MCF 10A (cell line): ENCODE measurements at places on chromosomes 5 and 9.
A peak's percentile ranks its signal among the peaks of the same experiment; 100 is the strongest.

GRCh38 chr9:137461663-137462395 is 2.7 kb upstream of the NSMF start:
- no peaks in the 10 kb centered on the region for H3K4me1 ChIP-seq
- no peak overlapping the region for H3K4me3 ChIP-seq
- H3K27ac ChIP-seq: no peak overlapping the region
- no peaks in the 10 kb centered on the region for H3K36me3 ChIP-seq

DNA sequence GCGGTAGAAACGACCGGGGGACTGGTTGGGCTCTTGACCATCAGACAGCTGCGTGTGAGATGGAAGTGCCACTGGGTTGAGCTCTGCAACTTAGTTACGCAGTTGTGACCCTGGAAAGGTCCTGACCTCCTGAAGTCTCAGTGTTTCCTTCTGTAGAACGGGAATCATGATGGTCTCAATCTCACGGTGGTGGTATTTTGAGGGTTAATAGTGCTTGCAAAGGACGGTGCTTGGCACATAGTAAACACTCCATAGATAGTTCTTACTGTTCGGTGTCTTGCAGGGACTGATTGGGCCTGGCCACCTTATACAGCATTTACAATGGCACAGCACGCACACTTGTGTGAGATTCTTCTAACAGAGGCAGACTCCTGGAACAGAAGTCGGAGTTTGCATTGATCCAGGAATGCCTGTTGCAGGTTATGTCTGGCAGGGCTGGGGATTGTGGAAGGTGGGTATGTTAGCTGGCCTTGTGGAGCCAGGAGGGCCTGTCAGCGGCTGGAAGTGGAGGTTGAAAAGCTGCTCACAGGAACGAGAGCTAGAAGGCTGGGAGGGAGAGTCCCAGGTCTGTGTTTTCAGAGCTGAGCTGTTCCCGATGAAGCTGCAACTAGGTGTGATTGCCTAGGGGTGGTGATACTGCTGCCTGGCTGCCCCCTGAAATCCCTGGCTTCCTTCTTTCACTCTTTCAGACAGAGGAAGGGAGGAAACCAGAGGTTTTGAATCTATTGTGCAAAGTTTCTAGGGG is 962 bp upstream of the TXN start:
- H3K27me3 ChIP-seq: no peaks in the 10 kb centered on the region
- peak overlapping the region; percentile 91 for H3K4me3 ChIP-seq
- H3K4me1 ChIP-seq: peaks cover 40% of the 10 kb centered on the region
- peak; percentile 32 for DNase-seq
- H3K27ac ChIP-seq: peak overlapping the region; percentile 92
- peaks cover 16% of the 10 kb centered on the region for H3K36me3 ChIP-seq

DNA sequence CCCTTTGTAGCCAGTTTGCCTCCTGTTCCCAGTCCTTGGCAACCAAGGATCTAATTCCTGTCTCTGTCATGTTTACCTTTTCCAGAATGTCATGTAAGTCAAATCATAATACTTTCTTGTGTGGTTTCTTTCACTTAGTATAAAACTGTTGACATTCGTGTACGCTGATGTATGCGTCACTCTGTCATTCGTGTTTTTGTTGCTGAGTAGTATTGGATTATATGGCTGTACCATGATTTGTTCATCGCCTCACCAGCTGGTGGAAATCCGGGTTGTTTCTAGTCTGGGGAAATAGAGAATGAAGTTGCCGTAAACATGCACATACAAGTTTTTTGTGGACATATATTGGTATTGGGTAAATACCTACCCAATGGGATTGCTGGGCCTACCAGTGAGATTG is 97.4 kb downstream of the ANGPTL2 start:
- H3K4me1 ChIP-seq: peaks cover 9% of the 10 kb centered on the region
- no peak overlapping the region for H3K4me3 ChIP-seq
- no peaks in the 10 kb centered on the region for H3K27me3 ChIP-seq
- H3K27ac ChIP-seq: no peak overlapping the region
- no peaks in the 10 kb centered on the region for H3K36me3 ChIP-seq

DNA sequence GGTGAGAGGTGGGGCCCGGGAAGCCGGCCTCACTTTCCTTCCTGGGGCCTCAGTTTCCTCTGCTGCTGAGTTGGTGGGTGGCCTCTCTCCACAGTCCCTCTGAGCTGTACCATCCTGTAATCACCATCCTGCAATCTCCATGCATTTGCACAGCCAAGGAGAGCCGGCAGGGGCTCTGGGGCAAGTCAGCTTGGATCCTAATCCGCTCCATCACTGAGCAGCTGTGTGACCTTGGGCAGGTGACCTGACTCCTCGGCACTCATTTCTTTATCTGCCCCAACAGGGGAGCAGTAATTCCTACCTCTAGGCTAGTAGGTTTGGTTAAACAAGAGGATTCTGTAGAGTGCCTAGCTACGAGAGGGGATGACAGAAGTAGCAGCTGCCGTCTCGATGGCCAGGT is 88.2 kb upstream of the ZNF618 start:
- peaks cover 31% of the 10 kb centered on the region for H3K27me3 ChIP-seq
- H3K36me3 ChIP-seq: no peaks in the 10 kb centered on the region
- no peak for DNase-seq
- H3K4me1 ChIP-seq: no peaks in the 10 kb centered on the region
- H3K4me3 ChIP-seq: no peak overlapping the region

GRCh38 chr9:99004717-99005460 is 61.2 kb downstream of the COL15A1 start:
- DNase-seq: no peak
- H3K4me1 ChIP-seq: no peaks in the 10 kb centered on the region
- H3K36me3 ChIP-seq: no peaks in the 10 kb centered on the region
- H3K27me3 ChIP-seq: peaks cover 32% of the 10 kb centered on the region

GRCh38 chr9:3858961-3859360 is 333.2 kb upstream of the RFX3 start:
- H3K27ac ChIP-seq: no peak overlapping the region
- H3K36me3 ChIP-seq: peaks cover 5% of the 10 kb centered on the region
- peaks cover 22% of the 10 kb centered on the region for H3K4me1 ChIP-seq
- DNase-seq: peak; percentile 40

DNA sequence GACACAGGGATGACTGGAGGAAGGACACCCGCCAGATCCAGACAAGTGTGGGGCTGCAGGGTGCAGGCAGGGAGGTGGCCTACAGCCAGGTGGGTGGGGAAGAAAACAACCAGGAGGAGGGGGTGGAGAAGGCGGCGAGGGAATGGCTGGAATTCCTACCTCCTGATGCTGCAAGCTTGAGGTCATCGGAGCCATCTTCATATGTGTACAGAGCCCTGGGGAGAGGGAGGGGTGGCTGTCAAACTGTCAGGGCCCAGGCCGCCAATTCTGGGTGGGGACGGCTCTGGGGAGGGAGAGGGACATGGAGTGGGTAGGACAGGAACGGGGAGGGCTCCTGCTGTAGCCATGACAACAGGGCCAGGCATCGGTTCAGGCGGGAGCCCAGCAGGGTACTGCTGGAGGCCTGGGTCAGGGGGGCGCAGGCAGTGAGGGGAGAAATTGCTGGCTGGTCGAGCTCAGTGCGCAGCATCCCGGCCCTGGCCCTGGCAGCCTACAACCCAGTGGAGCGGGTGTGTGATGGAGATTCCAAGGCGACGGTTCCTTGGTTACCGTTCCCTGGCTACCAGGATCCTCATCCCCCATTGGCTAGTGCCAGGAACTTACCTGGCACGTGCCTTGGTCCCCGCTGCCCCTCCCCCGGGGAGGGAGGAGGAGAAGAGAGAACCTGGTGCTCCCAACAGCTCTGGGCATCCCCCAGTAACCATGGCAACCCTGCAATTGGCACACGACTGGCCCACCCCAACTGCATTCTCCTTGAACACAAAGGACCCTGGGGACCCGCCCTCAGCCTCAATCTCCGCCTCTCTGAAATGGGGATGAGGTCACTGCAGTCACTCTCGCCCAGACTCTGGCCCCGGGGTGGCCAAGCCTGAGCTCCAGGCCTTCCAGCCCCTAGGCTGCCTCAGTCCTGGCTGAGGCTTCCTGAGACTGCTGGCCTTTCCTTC is 4.5 kb downstream of the DBN1 start:
- H3K36me3 ChIP-seq: peaks cover 32% of the 10 kb centered on the region
- H3K27me3 ChIP-seq: no peaks in the 10 kb centered on the region
- peaks cover 33% of the 10 kb centered on the region for H3K4me1 ChIP-seq
- no peak overlapping the region for H3K4me3 ChIP-seq
- H3K27ac ChIP-seq: peak overlapping the region; percentile 67
- no peak for DNase-seq

DNA sequence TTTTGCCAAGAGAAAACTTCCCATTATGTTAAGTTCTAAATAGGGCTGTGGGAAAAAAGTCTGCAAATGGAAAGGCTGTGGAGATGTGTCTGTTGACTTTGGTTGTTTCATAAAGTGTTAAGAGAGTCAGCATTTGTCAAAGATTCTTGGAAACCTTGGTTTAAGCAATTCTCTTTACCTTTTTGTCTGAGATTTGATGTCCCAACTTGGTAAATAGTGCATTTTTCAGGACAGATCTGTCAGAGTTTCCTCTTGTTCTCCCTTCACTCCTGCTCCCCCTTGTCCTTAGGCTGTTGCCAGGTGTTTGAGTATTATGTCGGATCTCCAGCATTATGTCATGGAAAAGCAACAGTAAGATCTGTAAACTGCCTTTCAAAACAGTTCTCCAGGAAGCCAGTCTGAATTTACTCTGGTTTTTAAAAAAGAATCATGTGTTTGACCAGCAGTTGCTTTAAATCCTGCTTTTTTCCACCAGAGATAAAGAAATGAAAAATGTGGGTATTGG is 79.1 kb upstream of the ADAMTSL1 start:
- peak overlapping the region; percentile 95 for H3K27ac ChIP-seq
- H3K36me3 ChIP-seq: no peaks in the 10 kb centered on the region
- no peak for DNase-seq
- peaks cover 24% of the 10 kb centered on the region for H3K4me1 ChIP-seq

- H3K27ac ChIP-seq: no peak overlapping the region
- DNase-seq: no peak
- peaks cover 82% of the 10 kb centered on the region for H3K27me3 ChIP-seq
- H3K4me3 ChIP-seq: no peak overlapping the region
- H3K4me1 ChIP-seq: no peaks in the 10 kb centered on the region
Measured at GRCh38 chr5:58804291-58804690, 221.4 kb downstream of the RAB3C start.

GRCh38 chr9:106616026-106616425 is 246.9 kb upstream of the ZNF462 start:
- H3K27ac ChIP-seq: no peak overlapping the region
- H3K27me3 ChIP-seq: no peaks in the 10 kb centered on the region
- peaks cover 5% of the 10 kb centered on the region for H3K4me1 ChIP-seq
- H3K36me3 ChIP-seq: no peaks in the 10 kb centered on the region
- DNase-seq: no peak
- no peak overlapping the region for H3K4me3 ChIP-seq

DNA sequence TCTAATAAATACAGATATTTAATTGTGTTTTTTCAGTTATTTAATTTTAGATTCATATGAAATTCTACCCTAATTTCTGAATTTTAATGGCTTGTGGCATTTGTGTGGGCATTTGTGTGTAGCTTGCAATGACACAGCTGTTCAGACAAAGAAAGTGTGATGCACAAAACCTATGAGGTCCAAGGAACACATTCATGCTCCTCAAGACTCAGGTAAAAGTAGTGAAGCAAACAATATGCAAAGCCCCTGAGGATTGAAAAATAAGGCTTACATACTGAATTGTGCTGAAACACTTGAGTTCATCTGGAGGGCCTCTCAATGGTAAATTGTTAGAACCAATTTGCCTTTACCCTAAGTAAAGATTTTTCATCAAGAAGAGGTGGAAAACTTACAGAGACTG is 28.1 kb downstream of the IL7R start:
- no peak overlapping the region for H3K4me3 ChIP-seq
- H3K27me3 ChIP-seq: no peaks in the 10 kb centered on the region
- peaks cover 15% of the 10 kb centered on the region for H3K4me1 ChIP-seq

DNA sequence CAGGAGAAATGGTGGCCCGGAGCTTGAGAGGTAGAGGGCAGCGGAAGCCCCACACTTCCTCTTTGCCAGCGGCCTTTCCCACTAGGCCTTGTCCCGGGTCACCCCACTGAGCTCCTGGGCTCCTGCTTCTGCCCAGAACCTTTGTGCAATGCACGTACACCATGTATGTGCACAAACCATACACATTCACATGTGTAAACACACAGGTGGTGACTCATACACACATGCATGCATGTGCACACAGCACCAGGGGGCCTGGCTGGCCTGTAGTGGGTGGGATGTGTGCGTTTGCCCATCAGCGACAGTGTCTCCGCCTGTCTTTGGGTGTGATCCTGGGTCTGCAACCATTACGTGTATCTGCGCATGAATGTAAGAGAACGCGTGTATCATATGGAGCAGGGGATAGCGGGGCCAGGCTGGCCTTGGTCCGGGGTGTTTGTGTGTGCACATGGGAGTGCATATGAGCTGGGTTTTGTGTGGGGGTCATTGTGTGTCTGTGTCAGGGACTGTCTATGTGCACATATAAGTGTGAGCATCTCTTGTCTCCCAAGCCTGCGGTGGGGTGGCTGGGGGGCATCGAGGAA is 43.7 kb downstream of the PSD2 start:
- no peaks in the 10 kb centered on the region for H3K36me3 ChIP-seq
- H3K27ac ChIP-seq: no peak overlapping the region
- no peak for DNase-seq
- no peaks in the 10 kb centered on the region for H3K4me1 ChIP-seq
- H3K27me3 ChIP-seq: peaks cover 44% of the 10 kb centered on the region

- H3K27me3 ChIP-seq: no peaks in the 10 kb centered on the region
- H3K36me3 ChIP-seq: no peaks in the 10 kb centered on the region
- peak overlapping the region; percentile 75 for H3K27ac ChIP-seq
- H3K4me1 ChIP-seq: peaks cover 21% of the 10 kb centered on the region
- DNase-seq: peak; percentile 61
- H3K4me3 ChIP-seq: no peak overlapping the region
Measured at GRCh38 chr5:123428521-123429220, 5.5 kb upstream of the CEP120 start.

DNA sequence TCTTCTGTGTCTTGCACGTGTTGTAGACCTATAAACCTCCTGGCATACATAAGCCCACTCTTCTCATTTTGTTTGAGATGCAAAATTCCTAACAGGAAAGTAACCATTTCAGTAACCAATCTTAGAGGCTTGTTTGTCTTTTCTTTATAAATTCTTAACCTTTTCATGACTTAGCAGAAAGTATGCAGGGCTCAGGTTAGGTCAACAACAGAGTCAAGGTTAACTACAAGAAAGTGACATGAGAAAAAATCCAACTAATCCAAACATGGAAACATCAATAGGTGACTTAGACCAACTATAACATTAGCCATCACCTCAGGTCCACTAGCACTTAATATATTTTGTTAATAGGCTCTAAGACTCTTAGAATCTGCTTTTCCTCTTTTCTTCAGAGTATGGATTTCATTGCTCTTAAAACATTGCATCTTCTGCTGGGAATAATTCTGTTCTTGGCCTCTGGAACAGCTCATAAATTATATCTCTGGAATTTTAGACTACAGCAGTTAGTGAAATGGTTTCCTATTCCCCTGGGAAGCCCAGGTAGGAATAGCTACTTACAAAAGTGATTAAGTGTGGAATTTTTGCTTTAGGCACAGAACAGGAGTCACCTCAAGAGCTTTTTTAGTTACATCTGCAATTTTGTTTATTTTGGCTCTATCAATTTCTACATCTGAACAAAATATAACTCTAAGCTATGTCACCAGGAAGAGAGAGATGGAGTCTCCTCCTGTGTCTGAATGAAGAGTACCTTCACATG is 155.3 kb upstream of the ANKRD55 start:
- H3K4me1 ChIP-seq: peaks cover 5% of the 10 kb centered on the region
- no peaks in the 10 kb centered on the region for H3K27me3 ChIP-seq
- H3K36me3 ChIP-seq: no peaks in the 10 kb centered on the region
- H3K27ac ChIP-seq: no peak overlapping the region
- DNase-seq: peak; percentile 5

GRCh38 chr9:108836781-108837180 is 19.0 kb downstream of the ACTL7B start:
- peaks cover 29% of the 10 kb centered on the region for H3K4me1 ChIP-seq
- no peaks in the 10 kb centered on the region for H3K36me3 ChIP-seq
- no peak overlapping the region for H3K27ac ChIP-seq
- no peaks in the 10 kb centered on the region for H3K27me3 ChIP-seq
- DNase-seq: peak; percentile 75
